ENCODE measurements at places on chromosomes 13 and 19. TPM values are rescaled to one million over a fixed set of nuclear protein-coding genes. Genes with fewer than 3 reads are reported as not detected.
A peak's percentile ranks its signal among the peaks of the same experiment; 100 is the strongest.

DNA sequence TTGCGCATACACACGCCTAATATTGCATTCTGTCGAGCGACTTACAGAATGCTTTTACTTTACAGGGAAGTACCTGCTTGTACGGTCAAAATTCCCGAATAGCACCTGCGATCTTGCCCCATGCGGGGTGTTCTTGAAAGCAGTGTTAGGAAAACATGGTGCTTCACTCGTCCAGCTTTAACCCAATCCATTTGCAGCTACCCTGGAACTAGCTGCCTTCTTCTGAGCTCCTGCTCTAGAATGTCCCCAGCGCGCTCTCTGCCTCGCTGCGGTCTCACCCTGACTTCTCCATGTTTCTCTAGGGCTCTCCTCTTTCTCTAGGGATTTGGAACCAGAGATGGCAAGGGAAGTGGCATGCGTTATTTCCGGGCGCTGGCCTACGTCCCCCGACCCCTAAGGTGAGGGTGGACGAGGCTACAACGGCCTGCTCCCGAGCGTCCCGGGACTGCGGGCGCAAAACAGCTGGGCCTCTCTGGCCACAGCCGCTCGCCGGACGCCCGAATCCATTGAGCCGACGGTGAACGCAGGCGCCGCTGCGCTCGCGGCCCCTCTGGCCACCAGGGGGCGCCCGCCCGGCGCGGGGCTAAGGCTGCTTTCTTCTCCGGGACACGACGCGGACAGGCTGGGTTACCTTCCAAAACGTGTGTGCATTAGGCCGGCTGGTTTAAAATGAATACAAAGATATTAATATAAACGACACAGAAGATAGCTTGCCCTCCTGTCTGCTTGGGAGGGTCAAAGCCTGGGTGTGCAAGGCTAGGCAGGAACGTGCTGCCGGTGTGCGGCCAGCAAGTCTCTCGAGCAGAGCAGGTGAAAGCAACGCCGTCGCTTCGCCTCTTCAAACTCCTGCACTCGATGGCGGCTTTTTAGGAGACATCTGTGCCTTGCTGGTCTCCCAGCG is 1.8 kb upstream of the SPRY2 start:
- peak; percentile 48 for DNase-seq

DNA sequence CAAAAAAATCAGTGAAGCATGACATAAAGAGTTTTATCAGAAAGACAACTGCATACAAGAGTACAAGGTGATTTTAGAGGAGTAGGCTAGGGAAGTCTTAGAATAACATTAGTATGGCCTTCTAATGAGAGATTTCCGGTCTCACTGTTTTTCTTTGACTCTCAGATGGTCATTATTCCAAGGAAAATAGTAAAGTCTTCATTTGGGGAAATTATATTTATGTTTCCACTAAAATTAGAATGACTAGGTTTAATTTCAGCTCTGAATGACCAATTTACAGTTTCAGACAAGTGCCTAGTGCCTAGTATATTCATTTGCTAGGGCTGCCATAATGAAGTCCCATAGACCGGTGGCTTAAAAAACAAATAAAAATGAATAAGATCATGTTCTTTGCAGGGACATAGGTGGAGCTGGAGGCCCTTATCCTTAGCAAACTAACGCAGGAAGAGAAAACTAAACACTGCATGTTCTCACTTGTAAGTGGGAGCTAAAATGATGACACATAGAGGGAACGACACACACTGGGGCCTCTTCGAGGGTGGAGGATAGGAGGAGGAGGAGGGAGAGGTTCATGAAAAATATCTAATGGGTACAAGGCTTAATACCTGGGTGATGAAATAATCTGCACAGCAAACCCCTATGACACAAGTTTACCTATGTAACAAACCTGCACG is 303.1 kb downstream of the PCDH9 start:
- DNase-seq, result no peak

DNA sequence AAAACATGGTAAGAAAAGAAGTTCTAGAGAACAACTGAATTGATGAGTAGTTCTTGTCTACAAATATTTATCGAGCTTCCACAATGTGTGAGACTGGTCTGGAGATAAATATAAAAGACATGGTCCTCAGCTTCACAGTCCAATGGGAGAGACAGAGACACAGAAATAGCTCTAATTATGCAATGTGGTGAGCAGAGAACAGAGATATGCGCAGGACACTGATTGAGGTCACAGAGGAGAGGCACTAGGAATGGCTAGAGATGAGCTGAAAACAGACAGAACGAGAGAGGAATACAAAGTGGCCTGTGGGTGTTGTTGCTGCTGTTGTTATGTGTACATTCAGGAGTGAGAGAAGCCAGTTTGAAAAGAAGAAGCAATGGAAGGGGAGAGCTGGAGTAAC is 53.2 kb downstream of the GPALPP1 start:
- DNase-seq, result no peak

DNA sequence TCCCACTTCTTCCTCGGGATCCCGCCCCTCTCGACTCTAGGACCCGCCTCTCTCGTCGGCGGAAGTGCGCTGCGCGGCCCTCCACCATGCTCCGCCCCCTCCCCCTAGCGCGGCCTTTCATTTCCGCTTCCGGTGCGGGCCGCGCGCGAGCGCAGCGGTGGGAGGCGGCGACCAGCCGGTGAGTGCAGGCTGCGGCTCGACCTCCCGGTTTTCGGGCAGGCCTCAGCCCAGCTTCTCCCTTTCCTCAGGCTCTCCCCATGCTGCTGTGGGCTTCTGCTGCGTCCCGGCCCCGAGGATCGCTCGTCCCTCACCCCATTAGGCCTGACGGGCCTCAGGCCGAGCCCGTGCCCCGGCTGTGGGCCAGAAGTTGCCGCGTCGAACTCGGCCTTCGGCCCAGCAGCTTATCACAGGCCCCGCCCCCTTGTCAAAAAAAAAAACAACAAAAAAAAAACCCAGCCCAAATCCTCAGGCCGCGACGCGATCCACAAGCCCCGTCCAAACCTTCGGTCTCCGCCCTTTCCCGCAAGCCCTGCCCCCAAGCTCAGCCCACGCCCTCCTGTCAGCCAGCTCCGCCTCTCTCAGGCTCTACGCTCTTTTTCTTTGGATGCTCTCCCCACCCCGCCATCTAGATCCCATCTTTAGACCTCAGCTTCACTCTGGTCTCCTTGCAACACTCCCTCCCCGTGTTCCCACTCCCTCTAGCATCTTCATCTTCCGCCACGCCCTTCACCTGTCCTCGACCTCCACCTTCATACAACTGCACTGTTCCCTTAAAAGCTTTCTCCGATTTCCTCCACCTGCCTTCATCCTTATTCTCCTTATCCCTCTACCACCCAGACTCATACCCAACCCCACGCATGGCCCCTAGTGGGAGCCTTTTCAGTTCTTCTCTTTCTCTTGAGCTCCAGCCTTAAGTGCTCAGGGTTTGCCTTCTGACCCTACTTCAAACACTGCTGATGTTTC is at the start of gene CLASRP:
TSS of gene CLASRP (plus strand) at position 115 of the 963 bp plus-strand sequence. CDS start 1,168 bp downstream, outside the sequence.
- peak; percentile 75 for DNase-seq

DNA sequence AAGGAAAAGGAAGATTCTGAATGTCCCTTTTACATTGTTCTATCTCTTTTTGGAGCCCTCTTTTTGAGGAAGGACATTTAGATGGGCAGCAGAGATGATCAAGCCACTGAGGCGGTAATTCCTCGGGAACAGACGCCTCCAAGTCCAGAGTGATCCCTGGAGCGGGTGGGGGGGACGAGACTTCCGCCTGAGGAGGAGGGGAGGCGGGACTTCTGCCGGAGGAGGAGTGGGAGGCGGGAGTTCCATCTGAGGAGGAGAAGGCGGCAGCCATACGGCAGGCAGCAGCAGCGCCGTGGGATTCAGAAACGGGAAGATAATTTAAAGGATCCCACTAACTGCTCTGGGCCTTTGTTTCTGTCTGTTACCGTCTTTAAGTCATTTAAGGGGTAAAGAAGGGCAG is 37.6 kb upstream of the CD177 start:
- no peak for DNase-seq

DNA sequence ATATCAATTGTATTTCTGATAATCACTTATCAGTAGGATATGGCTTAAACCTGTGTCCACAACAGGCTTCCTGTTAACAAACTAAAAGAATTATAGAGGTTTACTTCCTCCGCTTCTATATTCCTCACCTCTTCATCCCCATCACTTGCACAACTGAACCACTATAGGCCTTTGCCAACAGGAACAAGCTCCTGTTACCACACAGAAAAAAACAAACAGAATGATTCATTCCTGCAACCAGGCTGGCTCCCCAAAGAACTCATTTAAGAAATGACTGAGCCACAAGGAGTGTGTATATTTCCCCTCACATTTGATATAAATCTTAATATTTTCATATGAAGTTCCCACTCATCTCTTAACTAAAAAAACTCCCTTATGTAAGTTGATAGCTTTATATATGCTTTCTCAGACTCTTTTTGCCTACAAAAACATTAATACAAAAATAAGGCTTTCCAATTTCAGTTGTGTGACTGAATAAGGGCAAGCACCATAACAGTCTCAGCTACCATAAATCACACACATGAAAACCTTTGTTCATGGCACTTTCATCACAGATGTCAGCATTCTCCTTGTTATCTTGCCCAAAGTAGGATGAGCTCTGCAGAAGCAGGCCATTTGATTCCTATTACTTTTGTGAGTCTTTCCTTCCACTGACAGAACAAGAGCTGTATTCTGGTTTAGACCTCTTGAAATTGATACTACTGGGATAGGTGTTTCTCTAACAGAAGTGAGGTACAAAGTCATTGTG is 366.8 kb downstream of the SLITRK1 start:
- DNase-seq, result peak; percentile 25

DNA sequence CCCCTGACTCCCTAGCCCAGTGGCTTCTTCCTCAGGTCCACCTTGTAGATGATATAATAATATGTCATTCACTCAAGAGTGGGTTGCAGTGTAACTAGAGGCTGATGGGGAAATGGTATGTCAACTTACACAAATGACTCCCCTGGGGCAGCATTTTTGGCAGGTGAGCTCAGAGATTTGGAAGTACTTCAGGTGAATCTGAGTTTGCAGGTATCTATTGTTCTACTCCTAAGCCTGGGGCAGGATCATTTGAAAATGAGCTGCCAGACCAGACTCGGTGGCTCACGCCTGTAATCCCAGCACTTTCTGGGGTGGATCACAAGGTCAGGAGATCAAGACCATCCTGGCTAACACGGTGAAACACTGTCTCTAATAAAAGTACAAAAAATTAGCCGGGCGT is 11.6 kb upstream of the CNMD start:
- DNase-seq, result no peak

- no peak for DNase-seq
Observed at GRCh38 chr13:76029088-76029487, 393.0 kb downstream of the LMO7 start.

DNA sequence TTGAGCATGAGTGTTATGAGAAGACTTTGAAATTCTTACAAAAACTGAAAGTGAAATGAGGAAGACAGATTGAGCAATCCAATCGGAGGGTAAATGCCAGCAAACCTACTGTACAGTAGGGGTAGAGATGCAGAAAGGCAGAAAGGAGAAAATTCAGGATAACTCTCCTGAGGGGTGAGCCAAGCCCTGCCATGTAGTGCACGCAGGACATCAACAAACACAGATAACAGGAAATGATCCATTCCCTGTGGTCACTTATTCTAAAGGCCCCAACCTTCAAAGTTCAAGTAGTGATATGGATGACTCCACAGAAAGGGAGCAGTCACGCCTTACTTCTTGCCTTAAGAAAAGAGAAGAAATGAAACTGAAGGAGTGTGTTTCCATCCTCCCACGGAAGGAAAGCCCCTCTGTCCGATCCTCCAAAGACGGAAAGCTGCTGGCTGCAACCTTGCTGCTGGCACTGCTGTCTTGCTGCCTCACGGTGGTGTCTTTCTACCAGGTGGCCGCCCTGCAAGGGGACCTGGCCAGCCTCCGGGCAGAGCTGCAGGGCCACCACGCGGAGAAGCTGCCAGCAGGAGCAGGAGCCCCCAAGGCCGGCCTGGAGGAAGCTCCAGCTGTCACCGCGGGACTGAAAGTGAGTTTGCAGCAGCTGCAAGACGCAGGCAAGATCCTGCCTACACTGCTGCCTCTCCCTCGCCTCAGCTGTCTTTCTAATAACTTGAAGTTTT is at the start of gene TNFSF13B:
TSS of gene TNFSF13B (plus strand) at position 118 of the 728 bp plus-strand sequence. CDS start at position 296, 178 bp downstream.
- no peak for DNase-seq

- no peak for DNase-seq
Observed at GRCh38 chr13:98452851-98453843, 123.8 kb downstream of the STK24 start.

DNA sequence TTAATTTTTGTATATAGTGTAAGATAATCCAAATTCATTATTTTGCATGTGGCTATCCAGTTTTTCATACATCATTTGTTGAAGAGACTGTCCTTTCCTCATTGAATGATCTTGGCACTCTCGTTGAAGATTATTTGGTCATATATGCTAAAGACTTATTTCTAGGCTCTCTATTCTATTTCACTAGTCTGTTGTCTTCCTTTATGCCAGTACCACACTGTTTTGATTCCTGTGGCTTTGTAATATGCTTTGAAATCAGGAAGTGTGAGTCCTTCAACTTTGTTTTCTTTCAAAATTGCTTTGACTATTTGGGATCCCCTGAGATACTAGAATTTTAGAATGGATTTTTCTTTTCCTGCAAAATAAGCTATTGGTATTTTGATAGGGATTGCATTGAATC is 24.5 kb downstream of the FNDC3A start:
- DNase-seq, result no peak

Gene ZNF534
- not detected for total RNA-seq

Gene MBD3
- total RNA-seq, result 71.9 TPM

Gene AP1M2
- total RNA-seq, result 1.7 TPM

Gene ZNF530
- total RNA-seq, result 3.5 TPM

Gene GPC6
- total RNA-seq, result 81.8 TPM

All from astrocyte (in vitro differentiated cells and primary cell).